ENCODE measurements at places on chromosomes 5 and 9.

DNA sequence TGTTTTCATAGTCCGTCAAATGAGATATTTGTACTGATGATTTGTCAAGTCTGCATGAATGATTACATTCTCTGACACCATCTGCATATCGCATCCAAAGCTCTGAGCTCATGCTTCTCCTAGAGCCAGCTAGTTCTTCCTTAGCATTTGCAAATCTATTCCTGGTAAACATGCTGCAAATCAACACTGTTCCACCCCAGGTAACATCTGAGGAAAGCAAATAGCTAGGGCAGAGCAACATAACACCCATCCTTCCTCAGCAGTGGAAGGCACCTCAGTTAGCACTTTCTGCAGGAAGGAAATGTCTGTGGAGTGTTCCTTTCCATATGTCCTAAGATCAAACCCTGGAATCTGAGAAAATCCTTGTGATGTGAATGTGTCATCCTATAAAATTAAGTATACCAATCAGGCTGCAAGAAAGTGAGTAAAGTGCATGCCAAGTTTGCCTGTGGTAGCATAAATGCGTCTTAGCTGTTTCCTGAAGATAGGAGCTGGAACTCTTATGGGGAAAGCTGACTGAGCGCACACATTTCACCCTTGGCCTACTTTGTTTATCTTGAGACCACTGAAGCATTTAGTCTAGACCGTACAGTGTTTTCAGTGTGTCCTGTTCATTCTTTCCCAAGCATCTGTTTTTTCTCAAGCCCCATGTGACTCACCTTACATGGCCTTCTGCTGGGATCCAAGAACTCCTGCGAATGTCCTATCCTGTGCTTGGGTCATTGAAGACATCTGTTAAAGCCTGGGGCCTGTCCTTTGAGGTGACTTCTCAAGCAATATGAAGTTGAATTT, 50.9 kb upstream of the STARD4 start:
- DNase-seq: no peak

- DNase-seq: no peak
Observed at GRCh38 chr5:132011622-132012343, at the start of gene ACSL6. TSS of gene ACSL6 (minus strand) at chr5:132011658. CDS start at chr5:132011553, 105 bp downstream.

- DNase-seq: no peak
Observed at GRCh38 chr5:156328161-156328560, 1.2 kb downstream of the SGCD start.

- DNase-seq: no peak
Observed at GRCh38 chr9:131810351-131811170, 70.7 kb upstream of the RAPGEF1 start.

GRCh38 chr5:102622262-102622661, 123.5 kb upstream of the SLCO6A1 start:
- DNase-seq: no peak

GRCh38 chr9:129471201-129472019, 149.5 kb downstream of the C9orf50 start:
- DNase-seq: no peak

DNA sequence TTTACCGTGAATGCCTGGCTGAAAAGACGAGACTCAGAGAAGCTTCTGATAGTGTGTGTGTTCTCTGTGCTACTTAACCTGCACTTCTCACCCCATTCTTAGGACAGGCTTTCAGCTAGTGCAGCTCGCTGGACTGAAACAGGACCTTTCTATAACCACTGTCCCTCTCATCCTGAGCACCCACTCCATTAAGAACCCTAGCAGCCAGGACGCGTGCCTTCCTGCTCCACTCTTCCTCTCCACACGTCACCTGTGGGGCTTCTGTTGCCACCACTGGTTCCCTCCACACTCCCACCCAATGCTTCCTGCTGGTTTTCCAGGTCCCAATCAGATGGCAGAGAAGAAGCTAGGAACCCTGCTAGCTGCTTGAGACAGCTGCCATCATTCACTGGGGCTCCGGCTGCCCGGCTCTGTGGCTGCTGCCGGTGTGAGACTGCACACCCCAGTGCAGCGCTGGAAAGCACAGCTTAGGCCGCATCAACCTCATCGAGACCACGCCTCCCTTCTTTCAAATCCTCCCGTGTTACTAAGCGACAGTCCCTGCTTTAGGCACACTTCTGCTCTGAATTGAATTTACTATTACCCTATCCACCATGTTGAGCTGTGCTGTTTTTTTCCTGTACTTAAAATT, 44.0 kb downstream of the RNF130 start:
- no peak for DNase-seq

DNA sequence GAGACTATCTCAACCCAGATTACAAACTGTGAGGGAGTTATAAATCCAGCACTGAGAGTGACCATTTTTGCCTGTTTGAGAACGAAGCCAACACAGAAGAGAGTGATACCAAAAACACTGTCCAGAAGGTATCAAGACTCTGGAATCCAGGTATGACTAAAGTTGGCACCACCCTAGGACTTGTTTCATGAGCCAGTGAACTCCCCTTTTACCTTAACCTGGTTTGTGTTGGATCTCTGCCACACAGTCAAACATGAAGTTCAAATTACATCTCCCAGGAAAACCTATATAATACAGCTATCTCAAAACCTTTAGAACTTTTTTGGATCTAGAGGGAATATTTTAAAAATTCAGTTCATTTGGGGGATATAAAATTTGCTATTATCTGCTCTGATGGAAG, 11.4 kb downstream of the ZBTB5 start:
- no peak for DNase-seq

DNA sequence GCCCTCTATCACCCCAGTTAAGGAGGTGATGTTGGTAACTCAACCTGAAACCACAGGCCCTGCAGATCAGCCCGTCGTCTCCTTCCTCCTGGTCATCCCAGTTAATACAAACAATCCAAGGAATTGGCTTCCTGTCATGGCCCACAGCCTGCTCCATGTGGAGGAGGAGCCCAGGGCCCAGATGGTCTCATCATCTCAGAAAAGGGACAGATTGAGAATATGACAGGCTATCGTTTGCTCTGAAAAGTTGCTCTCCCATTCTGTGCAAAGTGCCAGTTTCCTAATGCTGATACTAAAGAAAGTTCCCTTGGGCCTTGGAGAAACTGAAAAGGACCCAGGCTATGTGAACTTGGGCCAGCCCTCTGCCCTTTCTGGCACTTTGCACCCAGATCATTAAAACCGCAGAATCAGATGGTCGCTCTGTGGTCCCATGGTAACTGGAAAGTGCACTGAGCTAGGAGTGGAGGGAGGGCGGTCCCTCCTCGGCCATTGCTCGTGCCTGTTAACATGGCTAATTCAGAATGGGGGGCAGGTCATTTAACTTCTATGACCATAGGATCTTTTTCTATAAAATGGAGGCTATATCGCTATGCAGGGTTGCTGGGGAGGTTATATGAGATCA, 675 bp upstream of the SPAAR start:
- DNase-seq: no peak

- no peak for DNase-seq
Observed at GRCh38 chr9:75855509-75855908, 35.0 kb upstream of the PCSK5 start.

GRCh38 chr9:114619191-114619761, 8.2 kb downstream of the TMEM268 start:
- DNase-seq: no peak

DNA sequence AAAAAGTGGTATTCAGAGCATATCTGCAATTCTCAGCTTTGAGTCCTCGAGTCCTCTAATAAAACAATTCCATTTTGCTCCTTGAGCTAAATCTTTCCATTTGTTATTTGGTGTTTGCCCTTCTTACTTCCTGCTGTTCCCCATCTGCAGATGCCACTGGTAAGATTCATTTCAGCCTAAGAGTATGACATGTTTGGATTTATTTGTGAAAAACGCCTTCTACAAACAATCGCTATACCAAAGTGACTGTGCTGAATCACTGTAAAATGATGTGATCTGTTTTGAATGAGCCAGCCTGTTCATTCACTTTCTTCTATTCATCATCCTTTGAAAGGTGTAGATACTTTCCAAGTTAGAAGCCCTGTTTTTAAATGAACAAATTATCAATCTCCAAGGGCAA, 27.7 kb downstream of the KCTD16 start:
- DNase-seq: no peak

GRCh38 chr5:612498-613424, 621 bp downstream of the CEP72 start:
- DNase-seq: no peak

DNA sequence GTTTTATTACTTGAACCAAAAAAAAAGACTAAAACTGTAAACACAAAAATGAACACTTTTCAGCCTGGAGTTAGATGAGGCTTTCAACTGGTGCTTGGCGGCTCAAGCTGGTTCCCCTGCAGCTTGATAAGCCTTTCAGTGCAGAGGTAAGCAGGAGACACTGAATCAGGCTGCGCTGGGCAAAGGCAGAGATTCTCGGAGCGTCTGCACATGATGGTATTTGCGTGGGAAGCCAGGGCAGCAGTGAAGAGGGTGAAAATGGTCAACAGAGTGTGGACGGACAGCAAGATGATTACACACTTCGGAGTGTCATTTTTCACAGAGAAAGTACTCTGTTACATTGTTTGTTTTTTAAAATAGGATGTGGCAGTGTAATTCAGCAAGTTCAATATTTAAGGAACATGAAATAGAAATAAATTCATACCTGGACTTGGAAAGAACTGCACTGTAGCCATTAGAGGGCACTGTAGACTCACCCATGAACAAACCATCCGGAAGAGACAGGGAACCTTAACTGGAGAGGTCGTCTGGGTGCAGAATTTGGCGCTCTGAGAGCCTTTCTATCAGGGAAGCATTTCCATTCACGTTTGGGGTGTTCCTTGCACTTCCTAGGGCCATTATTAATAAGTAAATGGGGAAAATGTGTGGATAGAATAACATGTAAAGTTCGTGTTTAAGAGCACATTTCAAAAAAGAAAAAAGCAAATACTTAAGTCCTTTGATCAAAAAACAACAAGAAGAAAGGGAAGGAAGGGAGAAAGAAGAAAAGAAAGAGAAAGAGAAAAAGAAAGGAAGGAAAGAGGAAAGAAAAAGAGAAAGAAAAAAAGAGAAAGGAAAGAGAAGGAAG, 69.8 kb downstream of the ICE1 start:
- no peak for DNase-seq

- DNase-seq: no peak
Observed at GRCh38 chr9:15253786-15254185, 53.2 kb downstream of the TTC39B start.

DNA sequence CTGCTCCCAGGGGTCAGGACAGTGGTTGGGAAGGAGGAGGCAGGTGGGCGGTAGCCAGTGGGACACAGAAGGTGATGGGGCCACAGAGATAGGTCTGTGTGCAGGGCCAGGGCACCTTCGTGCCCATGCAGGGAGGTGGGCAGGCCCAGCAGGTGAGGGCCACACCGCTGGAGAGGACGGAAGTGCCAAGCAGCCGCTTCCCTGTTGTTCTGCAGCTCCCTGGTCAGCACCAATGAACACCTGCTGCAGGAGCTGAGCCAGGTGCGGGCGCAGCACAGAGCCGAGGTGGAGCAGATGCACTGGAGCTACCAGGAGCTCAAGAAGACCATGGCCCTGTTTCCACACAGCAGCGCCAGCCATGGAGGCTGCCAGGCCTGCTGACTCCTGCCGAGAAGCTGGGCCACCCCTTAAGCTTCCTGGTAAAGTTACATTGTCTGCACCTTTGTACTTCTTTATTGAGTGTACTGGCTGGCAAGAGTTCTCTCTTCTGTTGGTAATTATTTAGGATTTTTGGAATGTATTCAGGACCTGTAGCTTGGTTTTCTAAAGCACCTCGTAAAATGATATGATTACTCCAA, 40.3 kb downstream of the TPPP start:
- no peak for DNase-seq

DNA sequence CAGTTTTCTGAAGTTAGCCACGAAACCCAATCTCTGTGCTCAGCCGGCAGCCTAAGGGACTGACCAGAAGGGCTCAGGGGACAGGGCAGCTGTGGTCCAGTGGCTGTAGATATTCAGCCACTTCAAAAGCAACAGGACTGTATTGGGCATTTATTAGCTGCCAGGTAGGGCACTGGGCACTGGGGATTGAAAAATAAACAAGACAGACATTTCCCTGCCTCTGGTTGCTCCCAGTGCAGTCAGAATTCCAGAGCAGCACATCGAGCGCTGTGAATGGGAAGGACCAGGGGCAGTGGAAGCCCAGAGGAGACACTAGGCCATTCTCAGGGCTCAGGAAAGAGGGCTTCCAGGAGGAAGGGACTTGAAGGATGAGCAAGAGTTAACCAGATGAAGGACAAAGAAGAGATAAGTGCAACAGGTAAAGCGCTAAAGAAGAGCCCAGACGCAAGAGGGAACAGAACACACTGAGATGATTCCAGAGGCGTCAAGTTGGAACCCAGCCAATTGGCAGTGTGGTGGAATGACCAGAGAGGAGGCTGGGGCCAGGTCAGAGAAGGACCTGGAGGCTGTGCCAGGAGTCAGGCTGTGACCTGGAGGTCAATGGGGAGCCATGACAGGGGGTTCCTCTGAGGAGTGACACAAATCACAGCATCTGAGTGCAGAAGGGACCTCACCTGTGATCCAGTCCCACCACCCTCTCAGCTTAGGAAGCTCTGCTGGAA, 122.5 kb upstream of the ZNF618 start:
- DNase-seq: no peak

DNA sequence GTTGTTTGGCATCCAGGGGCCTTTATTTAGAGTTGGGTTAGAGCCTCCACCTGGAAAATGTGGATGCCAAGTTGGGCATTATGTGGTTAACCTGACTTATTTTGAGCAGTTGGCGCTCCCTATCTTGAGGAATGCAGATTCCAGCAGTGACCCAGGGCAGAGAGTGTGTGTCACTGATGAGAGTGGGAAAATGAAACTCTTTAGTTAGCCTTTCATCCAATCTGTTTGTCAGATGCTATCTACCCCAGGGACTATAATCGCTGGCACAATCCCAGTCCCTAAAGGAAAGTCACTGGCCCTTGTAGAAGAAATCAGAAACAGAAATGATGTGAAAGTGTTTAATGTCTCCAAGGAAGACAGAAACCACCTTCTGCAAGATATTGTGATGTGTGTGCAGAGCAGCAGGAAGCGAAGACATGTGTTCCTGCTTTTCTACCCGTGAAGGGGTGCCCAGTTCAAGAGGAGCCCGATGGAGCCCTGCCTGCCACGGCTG, 10.2 kb upstream of the STING1 start:
- DNase-seq: no peak

- DNase-seq: no peak
Observed at GRCh38 chr9:121252104-121252851, 15.7 kb upstream of the GSN start.

DNA sequence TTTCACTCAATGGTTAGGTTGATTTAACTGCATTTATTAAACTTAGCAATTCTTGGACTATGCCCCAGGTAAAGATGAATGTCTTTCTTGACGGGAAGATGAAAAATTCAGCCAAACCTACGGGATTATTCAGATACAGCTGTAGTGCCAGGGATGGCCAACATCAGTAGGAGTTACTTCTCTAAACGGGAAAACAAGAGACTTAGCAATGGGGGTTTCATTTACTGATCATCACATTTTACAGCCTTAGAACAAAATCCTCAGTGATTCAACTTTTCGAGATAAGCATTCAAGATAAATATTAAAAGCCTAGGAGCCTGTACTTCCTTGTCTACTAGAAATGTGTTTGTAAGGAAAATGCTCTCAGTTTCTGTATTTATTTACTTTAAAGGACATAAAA, 46.1 kb downstream of the S1PR3 start:
- no peak for DNase-seq

GRCh38 chr9:7523426-7524043, 276.0 kb downstream of the DMAC1 start:
- DNase-seq: no peak

- DNase-seq: no peak
Observed at GRCh38 chr9:74414325-74414724, 82.8 kb upstream of the RORB start.

GRCh38 chr5:60504342-60504741, 195.6 kb downstream of the DEPDC1B start:
- no peak for DNase-seq

Measured in substantia nigra (tissue), 51 donors.